Ammon's horn (tissue), 1 donor: ENCODE measurements at places on chromosomes 2 and 18.

DNA sequence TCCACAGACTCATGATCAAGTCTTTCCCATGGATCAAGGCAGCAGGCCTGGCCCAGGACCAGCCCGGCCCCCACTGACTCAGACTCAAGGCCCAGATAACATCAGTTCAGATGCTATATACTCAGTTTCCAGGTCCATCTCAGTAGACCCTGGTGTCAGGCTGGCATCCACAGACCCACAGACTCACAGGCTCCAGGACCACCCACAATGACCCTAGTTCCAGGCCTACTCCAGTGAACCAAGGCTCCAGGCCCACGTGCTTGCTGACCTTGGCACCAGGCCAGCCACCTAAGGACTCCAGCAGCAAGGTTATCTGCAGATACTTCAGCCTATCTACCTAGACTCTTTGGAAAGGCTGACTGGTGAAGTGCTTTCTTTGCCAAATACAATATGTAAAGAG, 51.0 kb downstream of the KCNH7 start:
- DNase-seq, result no peak

DNA sequence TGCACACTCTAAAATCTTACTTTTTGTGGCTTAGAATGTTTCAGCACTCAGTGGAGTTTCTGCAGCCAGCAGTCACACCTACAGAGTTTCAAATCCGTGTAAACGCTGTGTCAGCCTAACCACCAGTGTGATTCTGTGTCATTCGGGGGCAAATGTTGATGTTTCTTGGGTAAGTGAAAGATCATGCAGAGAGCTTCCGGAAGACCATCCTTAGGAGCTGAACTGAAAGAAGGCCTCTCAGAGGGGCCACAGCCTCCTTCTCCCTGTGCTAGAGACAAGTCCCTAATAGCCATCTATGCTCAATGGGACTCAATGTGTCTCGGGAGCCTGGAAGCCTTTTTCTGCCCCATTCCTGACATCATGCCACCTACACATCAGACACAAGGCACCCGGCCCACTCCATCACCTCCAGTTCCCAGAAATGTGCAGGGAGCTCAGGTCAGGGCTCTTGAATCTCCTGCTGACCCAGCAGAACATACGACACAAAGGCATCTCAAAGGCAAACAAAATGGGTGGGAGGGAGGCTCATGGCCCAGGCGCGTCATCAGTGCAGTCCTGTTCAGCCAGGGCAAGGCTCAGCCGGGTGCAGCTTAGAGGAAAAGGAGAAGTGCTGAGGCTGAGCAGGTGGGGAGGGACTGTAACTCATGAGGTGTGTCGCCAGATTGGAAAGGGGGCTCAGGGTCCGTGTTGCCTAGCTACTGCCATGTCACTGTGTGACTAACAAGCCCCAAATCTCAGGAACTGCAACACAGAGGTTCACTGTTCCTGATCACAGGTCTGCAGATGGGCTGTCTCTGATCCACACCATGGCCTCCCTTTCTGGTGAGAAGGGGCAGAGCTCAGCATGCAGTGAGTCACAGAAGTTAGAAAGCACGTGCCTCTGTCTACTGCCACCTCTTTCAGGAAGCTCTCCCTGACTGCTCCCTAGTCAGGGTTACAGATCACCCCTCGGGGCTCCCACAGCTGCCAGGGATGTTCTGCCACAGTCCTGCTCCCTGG, 82.0 kb downstream of the SMAD7 start:
- no peak for DNase-seq

DNA sequence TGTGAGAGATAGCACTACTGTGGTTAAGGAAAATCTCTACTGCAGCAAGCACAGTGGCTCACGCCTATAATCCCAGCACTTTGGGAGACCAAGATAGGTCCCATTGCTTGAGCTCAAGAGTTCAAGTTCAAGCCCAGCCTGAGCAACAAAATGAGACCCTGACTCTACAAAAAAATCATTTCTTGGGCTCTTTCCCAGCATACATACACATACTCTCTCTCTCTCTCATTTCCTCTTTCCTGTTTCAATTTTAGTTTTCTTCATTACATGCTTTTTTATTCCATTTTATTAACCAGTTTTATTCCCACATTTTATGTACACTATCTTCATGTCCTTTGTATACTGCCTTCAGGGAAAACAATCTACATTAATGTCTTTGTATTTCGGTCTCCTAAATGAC, 14.6 kb downstream of the WDR33 start:
- DNase-seq, result no peak

GRCh38 chr2:119608553-119608952, 64.3 kb downstream of the CFAP221 start:
- DNase-seq, result no peak

GRCh38 chr2:203948733-203949132, 12.2 kb downstream of the ICOS start:
- no peak for DNase-seq
